ENCODE measurements at places on chromosomes 16 and 17. TPM values are rescaled to one million over a fixed set of nuclear protein-coding genes. Genes with fewer than 3 reads are reported as not detected.

The GP2 gene
- polyA plus RNA-seq = 0.19 TPM

DNA sequence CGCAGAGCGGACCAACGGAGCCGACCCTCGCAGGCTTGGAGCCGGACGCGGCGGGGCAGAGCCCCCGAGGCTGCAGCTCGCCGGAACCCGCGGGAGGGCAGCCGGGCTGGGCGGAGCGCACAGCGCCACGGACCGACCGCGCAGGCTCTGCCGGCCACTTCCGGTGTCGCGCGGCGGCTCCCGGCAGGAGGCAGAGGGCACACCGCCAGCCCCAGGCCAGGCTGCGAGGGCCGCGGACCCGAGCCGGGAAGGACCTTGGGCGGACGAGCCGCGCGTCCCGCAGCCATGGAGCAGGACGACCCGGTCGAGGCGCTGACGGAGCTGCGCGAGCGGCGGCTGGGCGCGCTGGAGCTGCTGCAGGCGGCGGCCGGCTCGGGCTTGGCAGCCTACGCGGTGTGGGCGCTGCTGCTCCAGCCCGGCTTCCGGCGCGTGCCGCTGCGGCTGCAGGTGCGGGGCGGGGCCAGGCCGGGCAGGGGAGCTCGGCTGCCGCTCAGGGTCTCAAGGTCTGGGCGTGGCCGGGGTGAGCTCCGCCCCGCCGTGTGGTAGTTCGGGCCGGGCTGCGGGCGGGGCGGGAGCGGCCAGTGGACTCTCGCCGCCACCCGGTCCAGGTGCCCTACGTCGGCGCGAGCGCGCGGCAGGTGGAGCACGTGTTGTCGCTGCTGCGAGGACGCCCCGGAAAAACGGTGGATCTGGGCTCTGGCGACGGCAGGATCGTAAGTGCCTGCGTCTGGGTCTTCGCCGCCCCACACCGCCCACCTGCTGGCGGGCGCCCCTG lies at the start of gene ANTKMT:
ANTKMT (plus strand) TSS at position 157 of the 775 bp plus-strand sequence; CDS start at position 286, 129 bp downstream.
- peak; percentile 85 for DNase-seq

GRCh38 chr17:74890554-74890953 lies 2.9 kb downstream of the FADS6 start:
- DNase-seq = no peak

DNA sequence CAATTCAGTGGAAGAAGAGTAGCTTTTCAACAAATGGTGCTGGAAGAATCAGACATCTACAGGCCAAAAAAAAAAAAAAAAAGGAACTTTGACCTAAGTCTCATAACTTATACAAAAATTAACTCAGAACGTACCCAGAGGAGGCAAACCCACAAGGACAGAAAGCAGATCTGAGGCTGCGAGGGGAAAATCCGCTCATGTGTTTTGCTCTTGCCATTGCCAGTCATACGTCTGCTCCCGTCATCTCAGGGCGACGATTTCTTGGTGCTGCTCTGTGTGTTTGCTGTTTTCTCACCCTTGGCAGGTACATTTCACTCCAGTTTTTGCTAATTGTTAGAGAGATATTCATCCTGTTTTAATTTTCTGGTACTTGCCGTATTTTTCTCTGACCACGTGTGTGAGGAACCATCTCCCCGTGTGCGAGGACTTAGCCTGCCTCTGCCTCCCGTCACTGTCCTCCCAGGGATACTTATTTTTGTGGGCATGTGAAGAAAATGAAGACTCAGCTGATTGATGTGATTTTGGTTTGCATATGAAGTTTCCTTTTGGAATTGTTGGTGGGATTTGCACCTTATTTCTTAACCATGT lies 33.4 kb upstream of the ACSF3 start:
- no peak for DNase-seq

- peak; percentile 56 for DNase-seq
These were observed 18.7 kb upstream of the ADGRG1 start for GRCh38 chr16:57609541-57610401.

The RPL23 gene
- 3,568 TPM for polyA plus RNA-seq

GRCh38 chr16:56145369-56145768 lies 45.9 kb upstream of the GNAO1 start:
- DNase-seq = no peak

- peak; percentile 51 for DNase-seq
These were observed 9.6 kb upstream of the SPN start for GRCh38 chr16:29653471-29653870.

The CCL8 gene
- 0.95 TPM for polyA plus RNA-seq

DNA sequence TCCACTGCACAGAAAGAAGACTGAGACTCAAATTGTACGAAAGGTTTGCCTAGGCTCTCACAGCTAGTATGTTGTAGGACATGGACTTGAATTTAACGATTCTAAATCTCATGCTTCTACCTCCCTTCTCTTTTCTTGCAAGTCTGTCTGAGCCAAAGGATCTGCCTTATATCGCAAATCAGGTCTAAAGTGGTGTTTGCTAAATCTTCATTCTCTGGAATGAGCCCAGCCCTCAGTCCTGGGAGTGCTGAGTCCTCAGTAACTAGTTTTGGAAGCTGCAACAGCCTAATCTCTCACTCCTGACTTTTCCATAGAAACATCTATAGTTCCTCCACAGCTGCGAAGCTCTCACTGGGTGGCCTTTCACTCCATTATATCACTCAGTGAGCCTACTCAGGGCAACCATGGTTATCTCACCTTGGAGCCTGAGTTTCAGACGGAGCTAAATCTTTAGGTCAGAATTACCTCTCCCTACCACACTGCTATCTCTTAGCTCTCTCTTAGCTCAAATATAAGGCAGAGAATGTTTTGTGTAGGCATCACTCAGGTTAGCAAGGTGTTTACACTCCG lies 575.5 kb upstream of the C16orf82 start:
- DNase-seq = peak; percentile 45

DNA sequence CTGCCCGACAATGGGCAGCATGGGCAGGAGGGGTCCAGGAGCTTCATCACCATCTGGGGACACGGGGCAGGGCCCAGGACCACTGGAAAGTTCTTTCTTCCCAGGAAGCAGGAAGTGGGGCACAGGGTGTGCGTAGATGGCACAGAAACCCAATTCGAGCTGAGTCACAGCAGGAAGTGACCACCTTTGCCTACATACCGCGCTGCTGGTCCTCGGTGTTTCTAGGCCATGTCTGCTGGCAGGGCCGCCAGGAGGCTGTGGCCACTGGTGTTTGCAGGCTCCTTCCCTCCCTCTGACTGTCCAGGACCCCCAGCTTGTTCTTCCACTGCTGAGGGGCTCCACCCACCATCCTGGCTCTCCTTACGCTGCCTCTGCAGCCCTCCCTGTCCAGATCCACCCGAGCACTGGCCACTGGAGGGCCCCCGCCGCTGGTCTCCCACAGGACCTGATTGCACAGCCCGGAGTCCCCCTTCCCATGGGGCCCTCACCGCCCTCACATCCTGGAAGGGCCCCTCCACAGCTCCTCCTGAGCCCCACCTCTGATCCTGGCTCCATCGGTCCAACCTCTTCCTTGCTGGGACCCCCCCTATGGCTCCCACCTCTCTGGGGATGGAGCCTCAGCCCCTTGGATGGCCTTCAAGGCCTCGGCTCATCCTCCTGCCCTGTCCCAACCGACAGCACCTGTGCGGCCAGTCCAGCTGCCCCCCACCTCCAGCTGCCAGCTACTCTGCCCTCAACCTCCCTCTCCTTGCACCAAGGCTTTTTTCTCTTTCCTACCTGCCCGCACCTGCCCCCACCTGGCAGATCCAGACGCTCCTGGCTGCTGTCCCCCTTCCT lies 14.5 kb upstream of the RASD1 start:
- peak; percentile 11 for DNase-seq

- DNase-seq = peak; percentile 95
These were observed 528 bp downstream of the PER1 start for GRCh38 chr17:8151641-8152111.

DNA sequence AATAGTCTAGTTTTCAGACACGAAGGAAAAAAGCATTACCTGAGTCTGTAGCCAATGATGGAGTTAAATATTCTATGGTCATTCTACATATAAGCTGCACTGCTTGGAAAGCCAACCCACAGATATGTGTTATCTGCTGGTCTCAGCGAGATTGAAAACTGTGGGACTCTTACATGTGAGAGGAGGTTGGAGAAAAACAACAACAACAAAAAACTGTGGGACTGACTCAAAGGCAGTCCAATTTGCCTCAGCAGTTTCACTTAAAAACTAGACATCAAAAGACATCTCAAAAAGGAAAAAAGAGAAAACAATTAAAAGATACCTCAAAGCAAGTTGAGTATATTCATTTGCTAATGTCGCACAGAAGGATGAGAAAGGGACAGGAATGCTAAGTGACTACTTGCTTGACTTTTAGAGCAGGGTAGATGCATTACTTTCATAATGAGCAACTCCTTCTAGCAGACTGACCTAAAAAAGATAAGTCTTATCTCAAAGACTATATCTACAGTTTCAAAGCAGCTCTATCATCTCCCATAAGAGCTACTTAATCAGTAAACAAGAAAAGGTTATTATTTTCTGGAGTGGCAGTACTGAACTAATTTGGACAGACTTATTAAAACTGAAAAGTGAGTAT lies 35.5 kb upstream of the ITGA2B start:
- no peak for DNase-seq

- DNase-seq = no peak
These were observed 195.9 kb upstream of the TBX2 start for GRCh38 chr17:61203671-61204131.

GRCh38 chr17:69497161-69497560 lies 82.7 kb downstream of the MAP2K6 start:
- no peak for DNase-seq

- no peak for DNase-seq
These were observed 55.0 kb upstream of the MEAK7 start for GRCh38 chr16:84559311-84559932.

- no peak for DNase-seq
These were observed 49.2 kb downstream of the MYH11 start for GRCh38 chr16:15807603-15808009.

The MPO gene
- 7.2 TPM for polyA plus RNA-seq

GRCh38 chr16:22871861-22872260 lies 57.9 kb downstream of the HS3ST2 start:
- no peak for DNase-seq

The MMP28 gene
- polyA plus RNA-seq = 3.6 TPM

DNA sequence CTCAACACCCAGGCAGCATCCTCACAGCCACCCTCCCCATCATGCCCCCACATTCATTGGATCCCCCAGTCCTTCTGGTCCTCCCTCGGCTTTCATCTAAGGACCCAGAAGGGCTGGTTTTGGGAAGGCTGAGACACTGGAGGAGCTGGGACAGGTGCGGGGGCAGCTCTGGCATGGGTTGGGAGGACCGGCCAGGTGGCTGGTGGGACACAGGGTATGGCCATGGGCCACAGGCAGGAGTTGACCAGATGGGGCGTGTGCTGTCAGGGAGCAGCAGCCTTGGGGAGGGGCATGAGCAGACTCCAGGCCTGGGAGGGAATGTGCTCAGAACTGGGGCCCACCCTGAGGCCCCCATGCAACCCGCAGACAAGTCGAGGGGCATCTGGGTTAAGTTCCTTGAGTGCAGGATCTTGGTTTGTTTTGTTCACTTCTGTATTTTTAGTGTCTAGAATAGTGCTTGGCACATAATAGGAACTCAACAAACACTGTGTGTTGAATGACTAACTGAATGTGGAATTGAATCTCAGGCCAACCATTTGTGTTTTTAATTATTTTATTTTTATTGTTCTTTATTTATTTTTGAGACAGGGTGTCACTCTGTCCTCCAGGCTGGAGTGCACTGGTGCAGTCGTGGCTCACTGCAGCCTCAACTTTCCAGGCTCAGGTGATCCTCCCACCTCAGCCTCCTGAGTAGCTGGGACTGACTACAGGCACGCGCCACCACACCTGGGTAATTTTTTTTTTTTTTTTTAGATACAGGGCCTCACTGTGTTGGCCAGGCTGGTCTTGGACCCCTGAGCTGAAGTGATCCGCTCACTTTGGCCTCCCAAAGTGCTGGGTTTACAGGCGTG lies 5.6 kb downstream of the P2RX1 start:
- DNase-seq = no peak

DNA sequence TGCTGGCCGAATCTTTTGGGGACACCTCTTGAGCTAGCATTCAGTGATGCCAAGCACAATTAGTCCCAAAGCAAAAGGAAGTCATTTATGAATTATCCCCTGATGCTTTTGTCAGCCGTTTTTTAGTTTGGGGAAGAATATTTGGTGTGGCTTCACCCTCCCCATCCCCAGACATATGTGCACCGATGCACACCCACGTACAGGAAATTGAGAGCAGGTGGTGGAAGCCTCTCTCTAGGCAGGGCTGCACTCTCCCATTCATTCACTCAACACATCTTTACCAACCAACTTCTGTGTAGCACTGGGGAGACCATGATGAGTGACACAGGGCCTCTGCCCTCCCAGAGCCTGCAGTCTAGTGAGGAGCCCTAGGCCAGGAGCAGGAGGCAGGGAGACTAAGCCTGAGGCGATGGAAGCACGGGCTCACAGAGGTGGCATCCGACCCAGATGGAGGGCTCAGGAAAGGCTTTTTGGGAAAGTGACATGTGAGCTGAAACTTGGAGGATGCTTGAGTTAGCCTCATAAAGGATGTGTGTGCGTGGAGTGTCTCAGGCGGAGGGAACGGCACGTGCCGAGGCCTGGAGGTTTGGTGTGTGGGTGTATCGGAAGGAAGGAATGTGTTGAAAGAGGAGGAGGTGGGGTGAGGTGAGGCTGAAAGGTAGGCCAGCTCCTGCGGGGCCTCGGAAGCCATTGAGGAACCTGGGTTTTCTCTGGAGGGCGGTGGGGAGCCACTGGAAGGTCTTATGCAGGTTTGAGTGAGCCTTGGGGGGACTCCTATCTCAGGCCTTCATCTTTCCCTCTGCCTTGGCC lies 43.8 kb downstream of the PSME3IP1 start:
- no peak for DNase-seq

DNA sequence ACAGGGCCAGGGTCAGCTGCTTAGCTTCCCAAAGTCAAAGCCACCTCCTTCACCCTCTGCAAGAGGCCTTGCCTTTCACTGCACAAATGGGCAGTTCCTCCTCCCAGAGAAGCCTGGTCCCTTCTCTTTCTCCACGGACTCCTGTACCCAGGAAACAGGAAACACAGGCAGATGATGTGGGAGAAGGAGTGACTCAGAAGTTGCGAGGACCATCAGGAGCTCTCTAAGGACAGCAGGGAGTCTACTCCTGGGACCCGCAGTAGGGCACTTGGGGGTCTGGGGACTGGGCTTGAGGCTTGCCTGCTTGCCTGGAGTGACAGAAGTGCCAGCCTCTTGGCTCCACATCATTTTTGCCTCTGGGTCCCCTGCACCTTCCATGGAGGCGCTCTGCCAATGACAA lies 47.4 kb upstream of the KSR1 start:
- no peak for DNase-seq

DNA sequence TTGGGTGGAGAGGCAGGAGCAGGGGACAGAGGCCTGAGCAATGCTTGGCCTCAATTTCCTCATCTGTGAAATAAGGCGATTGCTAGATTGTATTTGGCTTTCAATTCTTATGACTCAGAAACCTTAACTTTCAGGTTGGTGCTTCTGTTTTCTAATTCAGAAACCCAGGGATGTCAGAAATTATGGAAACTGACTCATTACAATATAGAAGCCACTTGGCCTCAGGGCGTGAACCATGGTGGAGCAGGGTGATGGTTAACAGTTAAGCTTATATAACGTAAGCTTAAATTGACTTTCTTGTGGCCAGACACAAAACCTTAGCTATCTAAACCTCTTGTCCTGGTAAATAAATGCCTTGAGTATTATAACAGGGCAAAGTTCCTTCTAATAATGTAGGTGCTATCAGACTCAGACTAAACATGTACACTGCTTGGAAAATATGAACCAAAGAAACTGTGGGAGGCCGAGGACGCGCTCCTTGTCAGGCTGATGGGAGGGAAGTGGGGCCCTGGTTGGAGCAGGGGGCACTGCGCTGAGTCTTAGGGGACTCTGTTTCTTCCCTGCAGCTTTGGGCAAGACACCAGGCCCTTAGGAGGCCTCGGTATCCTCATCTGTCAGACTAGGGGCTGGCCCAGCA lies 17.1 kb upstream of the SREBF1 start:
- no peak for DNase-seq

- DNase-seq = no peak
These were observed 30.7 kb upstream of the METTL9 start for GRCh38 chr16:21568502-21569189.

- no peak for DNase-seq
These were observed 46.7 kb downstream of the LMF1 start for GRCh38 chr16:924063-924462.

Data from muscle of leg (tissue), 16 donors.